Stimulated activated CD4-positive, alpha-beta T cell treated with anti-CD3 and anti-CD28 coated beads, Interleukin-2, amount 100 ng/mL, for 48 hours (primary cell): ENCODE measurements at places on chromosomes 12 and 14.

DNA sequence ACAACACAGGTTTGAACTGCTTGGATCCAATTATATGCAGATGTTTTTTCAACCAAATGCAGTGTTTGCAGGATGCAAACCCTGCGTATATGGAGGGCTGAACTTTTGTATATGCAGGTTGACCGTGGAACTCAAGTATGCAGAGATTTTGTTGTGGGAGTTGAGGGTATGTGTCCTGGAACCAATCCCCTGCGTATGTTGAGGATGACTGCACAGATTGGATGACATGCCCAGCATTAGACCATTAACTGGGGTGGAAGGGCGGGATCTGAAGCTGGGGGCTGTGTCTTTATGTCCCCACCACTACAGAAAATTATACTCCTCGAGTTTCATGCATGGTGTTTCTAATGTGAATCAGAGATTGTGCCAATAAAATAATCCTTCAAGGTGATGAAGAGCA, 162.2 kb upstream of the RMST start:
- DNase-seq: no peak

DNA sequence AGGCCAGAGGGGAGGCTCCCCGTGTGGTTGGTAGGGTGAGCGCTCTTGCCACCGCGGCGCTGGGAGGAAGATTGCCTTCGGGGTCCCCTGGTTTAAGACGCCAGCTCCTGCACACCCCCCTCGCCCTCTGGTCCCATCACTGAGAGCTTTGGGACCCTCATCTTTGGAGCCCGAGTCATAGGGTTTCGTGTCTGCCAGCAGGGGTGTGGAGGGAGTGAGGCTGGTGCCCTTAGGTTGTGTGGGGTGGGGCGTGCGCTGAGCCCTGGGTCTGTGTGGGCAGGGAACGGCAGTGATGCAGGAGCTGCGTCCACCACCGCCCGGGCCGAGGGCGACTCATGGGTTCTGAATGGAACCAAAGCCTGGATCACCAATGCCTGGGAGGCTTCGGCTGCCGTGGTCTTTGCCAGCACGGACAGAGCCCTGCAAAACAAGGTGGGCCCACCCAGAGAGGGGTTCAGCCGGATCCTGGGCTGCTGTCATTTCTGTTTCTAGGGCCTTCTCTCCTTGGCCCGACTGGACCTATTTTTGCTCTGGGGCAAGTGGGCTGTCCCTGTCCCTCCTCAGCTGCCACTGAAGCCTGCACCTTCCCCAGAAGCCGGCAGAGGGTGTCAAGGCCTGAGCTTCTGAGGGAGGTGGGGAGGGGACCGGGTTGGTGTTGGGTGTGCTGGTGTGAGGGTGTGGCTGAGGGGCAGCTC, 12.1 kb downstream of the ACADS start:
- no peak for DNase-seq

DNA sequence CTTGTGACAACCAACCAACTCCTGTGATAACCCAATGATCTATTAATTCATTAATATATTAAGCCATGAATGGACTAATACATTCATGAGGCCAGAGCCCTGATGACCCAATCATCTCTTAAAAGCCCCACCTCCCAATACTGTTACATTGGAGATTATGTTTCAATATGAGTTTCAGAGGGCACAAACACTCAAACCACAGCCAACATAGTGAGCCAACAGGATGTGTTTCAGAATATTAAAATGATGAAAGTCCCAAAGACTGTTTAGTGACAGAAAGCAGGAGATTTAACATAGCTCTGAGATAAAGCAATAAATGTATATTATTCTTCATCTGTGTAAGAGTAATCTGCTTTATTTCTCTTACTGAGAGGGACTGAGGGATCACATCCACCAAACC, 71.7 kb downstream of the PTPRO start:
- DNase-seq: no peak

- DNase-seq: no peak
Observed at GRCh38 chr12:15151161-15152091, 69.8 kb downstream of the RERG start.

DNA sequence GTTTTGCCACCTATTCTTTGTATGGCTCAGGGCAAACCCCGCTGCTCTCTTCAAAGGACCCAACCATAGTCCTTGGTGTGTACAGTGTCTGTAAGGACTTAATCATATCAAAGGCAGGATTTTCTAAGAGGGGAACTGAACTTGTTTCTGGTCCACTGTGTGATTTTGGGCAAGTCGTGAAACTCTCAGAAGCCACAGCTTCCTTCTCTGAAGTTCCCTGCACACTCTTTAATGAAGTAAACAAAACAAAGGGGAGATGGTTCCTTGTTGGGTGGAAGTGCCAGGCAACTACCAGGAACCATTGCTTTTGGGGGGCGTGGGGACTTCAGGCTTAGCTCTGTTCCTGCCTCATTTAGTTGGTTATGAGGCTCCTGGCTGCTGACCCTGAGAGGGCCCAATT, 152.4 kb downstream of the VRK1 start:
- DNase-seq: no peak

- DNase-seq: no peak
Observed at GRCh38 chr12:127060310-127060847, 1206.6 kb upstream of the TMEM132C start.

DNA sequence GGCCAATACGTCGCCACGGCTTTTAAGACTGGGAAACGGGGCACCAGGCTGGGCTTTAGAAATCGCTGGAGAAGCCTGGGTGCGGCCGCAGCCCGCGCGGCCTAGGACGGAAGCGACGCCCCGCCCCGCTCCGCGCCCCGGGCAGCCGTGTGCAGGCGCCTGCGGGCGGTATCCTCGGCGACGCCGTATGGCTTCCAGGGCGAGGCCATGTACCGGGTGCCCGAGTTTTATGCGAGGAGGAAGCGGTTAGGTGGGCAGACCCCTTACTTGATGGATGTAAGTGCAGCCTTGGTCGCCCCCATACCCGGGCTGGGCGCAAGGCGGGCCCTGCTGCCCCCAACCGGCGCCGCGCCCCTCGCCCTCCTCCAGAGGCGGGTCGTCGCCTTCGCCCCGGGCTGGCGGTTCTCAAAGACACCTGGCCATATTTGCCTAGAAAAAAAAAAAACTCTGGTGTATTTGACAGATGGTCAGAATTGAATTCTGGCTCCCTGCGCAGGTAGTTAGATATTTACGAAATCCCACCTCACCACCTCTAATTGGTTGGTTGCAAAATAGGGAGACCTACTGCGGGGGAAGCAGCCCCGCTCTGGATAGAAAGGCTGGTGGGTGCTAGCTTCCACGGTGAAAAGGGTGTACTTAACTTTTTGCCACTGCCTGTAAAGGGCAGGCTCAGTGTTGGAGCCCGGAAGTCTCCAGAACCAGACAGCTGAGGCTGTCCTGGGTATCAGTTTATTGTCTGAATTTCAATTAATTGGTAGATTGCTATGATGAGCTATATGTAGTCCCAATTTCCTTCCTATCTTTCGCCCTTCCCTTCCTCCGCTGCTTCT, at the start of gene PPP1R36:
TSS of gene PPP1R36 (plus strand) at position 171 of the 830 bp plus-strand sequence. CDS start at position 208, 37 bp downstream.
- no peak for DNase-seq

DNA sequence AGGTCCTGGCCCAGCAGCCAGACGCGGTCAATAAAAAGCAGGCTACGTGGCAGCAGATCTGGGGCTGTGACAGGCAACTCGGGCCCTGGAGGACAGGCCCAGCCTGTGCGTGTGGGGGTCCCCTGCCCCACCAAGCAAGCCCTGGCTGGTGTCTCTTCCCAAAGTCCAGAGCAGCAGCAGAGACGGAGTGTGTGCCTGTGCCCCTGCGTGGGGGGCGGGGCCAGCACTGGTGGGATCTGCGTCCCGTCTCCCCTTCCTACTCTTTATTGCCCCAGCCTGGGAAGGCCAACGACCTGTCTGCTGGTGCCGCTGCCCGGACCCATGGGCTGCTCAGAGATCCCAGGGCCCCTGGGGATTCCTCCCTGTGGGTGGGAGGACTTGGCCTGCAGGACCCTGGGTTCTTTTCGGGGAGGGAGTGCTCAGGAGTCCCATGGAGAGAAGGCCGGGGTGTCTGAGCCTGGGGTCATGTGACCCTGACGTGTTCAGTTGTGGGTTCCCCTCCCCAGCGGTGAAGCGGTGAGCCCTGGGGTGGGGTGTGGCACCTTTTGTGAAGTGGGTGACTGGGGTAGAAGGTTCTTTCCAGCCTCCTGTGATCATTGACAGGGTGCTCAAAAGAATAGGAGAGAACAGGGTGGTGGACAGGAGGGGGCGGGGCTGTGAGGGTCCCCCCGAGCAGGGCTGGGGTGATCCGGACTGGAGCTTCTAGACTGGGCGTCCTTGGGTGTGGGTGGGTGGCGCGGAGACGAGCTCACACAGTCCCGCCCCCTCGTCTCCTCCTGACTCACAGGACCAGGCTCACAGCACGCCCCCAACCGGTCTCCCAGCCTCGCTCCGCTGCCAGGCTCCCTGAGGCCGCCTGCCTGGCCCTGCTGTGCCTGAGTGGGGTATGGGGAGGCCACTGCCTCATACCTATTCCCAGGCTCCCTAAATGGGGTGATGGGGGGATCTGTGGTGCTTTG, 22.4 kb downstream of the ASPG start:
- DNase-seq: no peak

DNA sequence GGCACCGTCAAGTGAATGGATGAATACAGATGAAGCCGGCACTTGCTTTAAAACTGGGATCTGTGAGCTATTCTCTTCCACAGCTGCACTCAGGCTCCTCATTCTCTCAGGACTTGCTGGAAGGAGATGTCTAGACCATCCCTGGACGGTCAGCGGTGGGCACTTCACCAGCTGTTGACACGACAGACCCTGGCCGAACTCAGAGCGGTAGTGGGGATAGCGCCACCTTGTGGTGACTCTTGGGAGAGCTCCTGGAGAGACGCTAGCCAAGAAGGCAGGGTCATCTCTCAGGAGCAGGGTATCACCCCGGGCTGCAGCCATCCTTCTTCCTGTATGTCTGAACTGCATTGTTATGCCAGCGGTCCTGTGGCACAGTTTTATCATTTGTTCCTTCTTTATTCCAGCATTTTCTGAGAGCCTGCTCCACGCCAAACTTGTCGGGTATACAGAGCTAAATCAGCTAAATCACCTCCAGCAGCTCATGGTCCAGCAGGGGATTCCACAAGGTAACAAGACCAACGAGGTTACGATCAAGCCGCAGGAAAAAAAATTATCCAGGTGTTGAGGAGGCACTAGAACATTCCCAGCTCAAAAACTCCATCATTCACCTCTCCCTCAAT, 10.0 kb downstream of the WNT1 start:
- peak; percentile 86 for DNase-seq

- DNase-seq: no peak
Observed at GRCh38 chr14:103340480-103341212, 6.6 kb downstream of the EIF5 start.

DNA sequence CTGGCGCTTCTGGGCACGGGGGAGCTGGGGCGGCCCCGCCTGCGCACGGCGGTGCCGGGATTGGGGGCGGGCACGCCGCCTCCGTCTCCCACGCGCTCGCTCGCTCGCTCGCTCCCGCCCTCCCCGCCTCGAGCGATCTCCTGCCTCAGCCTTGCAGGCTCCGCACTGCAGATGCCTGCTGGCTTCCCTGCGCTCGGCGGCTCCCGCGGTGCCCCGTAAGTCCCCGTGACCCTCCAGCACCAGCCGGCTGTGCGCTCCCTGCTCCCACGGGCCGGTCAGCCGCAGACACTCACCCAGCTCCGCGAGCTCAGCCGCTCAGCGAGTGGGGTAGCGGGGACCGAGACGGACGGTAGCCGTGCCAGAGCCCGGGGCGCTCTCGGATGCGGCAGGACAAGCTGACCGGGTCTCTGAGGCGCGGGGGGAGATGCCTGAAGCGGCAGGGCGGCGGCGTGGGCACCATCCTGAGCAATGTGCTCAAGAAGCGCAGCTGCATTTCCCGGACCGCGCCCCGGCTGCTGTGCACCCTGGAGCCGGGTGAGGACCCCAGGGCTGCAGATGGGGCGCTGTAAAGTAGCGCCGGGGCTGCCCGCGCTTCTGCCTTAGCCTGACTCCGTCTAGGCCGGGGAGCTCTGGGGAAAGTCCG, at the start of gene TBC1D30:
TSS of gene TBC1D30 (plus strand) at position 148 of the 643 bp plus-strand sequence. CDS start at position 381, 233 bp downstream.
- peak; percentile 6 for DNase-seq

GRCh38 chr12:114286145-114286544, 119.8 kb downstream of the TBX5 start:
- no peak for DNase-seq

GRCh38 chr14:76696791-76697190, 64.5 kb upstream of the VASH1 start:
- DNase-seq: no peak

DNA sequence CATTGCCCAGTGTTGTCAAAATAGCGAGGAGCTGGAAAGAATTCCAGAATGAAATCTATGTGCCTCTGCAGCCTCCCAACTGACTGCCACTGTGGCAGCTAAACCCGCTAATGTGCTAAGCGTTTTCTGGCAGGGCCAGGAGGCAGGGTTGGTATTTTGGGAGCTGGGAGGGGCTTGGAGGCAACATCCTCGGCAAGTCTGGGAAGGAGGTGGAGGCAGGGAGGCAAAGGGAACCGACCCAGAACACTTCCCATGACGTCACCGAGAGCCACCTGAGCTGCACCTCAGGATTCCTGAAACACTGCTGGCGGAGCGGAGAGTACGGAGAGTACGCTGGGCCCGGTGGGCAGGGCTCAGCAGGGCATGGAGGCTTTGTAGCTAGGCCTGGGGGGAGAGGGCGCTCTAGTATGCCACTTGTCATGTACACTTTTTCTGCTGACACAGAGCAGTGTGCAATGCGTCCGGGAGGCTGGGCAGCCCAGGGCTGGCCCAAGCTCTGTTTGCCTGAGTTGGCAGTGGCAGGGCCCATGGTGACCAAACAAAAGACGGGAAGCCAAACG, 81.5 kb downstream of the DPF3 start:
- no peak for DNase-seq

DNA sequence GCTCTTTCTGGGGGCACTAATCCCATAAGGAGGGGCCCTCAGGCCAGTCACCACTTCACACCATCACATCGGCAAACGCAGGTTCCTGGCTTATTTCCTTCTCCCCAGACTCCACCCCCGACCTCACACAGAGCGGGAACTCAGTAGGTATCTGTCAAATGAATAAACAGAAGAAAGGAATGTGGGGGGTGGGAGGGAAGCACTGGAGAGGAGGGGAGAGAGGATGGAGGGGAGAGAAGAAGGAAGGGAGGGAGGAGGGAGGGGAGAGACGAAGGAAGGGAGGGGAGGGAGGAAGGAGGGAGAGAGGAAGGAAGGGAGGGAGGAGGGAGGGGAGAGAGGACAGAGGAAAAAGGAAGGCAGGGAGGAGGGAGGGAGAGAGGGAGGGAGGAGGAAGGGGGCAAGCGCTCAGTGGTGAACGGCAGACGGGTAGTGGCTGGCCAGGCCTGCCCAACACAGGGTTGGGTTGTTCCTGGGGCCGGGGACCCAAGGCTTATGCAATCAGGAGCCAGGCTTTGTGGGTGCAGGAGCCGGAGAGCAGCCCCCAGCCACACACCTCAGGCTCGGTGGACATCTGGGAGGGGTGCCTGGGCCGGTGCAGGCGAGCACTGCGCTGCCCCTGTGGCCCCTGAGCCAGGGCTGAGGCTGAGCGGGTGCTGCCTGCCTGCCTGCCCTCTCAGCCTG, 52.6 kb upstream of the FBRSL1 start:
- no peak for DNase-seq

GRCh38 chr14:68506645-68507419, 286.0 kb downstream of the ZFP36L1 start:
- no peak for DNase-seq

- DNase-seq: no peak
Observed at GRCh38 chr14:60346706-60347105, 97.7 kb downstream of the PPM1A start.

GRCh38 chr12:44827832-44828438, 48.2 kb downstream of the NELL2 start:
- no peak for DNase-seq

GRCh38 chr12:93043877-93044209, 114.7 kb upstream of the EEA1 start:
- no peak for DNase-seq
